ENCODE measurements at places on chromosomes 7 and 10.

DNA sequence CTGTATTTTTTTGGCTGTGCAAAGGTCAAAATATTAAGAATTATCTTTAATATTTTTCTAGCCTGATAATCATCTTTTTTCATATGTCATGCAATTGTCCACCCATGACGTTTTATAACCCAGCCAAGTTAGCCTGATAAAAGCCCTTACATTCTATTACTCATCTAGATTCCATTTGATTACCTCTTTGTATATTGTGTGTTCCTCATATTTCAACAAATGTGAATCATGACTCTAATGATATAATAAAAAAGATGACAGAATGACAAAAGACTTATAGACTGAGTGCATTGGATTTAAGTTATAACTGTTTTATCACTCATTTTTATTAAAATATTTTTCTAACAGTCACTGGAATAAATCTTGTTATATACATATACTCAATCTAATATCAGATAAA is 1560.0 kb upstream of the LRRTM3 start:
- no peak for DNase-seq

DNA sequence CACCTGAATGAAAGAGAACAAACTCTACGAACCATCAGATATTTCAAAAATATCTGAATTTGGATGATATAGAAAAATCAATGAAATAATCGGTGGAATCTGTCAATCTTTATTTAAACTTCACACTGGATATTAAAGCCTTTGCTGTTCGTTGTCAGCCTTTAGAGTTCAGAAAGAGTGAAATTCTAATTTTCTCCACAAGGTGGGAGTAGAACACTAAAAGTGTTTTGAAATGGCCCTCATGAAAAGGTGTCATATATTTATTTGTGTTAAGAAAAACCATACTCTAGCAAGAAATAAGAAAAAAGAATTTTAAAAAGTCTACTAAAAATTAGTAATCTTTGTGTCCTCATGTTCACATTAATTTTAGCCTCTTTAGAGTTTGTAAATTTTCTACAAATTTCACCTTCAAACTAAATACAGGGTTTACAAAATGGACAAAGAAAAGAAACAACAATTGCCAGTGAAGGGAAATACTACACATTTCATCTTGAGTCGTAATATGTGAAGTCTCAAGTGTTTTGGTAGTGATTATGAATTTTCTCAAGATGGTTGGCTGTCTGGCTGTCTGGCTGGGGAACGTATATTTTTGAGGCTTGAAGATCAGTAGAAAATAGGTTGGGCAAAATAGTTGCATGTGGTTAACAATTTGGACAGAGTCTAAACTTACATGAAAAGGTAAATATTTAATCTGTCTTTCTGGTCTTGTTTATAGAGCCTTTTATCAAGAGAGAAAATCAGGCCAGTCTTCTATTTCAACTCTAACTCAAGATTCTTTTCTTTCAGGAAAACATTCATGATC is 43.7 kb downstream of the DNAJB9 start:
- peak; percentile 59 for DNase-seq

DNA sequence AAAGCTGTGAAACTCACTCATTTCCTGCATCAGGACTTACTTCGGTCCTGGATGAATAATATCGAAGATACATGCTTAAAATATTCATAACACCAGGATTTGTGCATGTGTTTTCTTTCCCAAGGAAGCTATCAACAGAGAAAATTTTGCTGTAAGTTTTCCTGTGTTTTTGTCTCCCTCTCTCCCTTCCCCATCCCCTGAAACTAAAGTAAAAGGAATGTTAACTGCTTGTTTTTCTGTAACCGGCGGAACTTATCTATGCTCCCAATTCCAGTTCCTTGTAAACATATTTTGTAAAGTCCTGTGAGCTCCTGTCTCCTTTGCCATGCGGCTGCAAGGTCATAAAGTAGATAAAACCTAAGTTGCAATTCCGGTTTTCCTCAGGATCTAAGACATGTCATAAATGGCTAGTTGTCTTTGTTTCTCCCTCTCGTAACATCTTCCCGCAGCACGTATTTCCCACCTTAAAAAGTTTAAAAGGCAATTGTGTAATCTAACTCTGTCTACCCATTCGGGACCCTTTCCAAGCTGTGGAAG is 79.0 kb upstream of the POM121L12 start:
- no peak for DNase-seq

DNA sequence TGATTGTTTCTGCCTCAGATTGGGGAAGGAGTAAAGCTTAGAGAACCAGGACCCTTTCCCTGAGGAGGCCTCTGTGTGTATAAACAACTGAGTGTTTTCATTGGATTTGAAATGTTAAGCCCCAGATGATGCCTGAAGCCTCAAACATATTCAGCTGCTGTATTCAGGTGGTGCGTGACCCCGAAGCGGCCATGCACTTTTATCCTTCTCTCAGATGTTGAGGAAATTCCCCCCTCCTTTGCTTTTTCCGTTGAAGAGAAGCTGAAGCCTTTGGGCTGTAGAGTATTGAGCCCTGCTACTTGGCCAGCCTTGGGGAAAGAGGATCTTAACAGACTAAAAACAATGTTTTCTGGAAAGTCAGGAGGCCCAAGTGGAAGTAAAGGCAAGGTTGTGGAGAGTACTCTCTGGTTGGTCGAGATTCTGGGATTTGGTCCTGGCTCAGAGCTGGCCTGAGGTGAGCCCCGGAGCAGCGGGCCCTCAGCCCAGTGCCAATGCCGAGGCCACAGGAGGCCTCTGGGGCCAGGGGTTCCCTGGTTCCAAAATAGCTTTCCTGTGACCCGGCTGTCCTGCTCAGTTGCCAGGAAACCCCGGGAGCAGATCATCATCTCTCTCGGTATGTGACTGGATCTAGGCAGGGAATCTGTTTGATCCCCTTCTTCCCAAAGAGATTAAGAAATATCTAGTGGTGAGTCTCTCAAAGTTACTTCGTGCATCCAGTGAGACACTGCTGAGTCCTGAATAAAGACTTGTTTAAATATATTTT is 22.5 kb downstream of the FKBP6 start:
- DNase-seq, result no peak

- DNase-seq, result no peak
These were observed 312.7 kb downstream of the ADARB2 start for GRCh38 chr10:1424648-1425047.

- no peak for DNase-seq
These were observed 38.3 kb upstream of the YAE1 start for GRCh38 chr7:39527951-39528350.

DNA sequence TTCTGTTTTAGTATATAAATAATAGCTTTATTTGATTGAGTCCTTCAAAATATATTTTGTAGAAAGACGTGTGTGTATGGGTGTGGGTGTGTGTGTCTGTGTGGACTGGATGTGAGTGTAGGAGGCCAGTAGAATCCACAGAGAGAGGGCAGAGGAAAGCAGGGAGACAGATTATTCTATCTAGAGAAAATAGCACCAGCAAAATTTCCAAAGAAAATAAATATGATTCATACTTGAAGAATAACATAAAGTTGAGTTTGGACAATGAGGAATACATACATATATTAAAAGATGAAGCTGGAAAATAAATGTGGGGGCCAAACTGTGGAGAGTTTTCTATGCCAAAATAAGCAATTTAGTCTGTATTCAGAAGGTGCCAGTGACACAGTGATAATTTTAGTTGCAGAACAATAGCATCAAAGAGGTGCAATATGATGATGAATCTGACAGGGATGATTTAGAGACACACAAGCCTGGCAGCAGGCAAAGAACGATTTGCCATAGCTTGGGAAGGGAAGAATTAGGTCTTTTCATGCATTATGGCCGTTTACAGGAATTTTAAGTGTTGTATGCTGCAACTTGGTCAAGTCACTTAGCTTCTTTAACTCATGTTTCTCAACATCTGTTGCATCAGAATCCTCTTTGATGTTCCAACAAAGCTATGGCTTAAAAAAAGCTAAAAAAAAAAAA is 121.3 kb downstream of the SEMA3A start:
- DNase-seq, result no peak

Measured in CD4-positive, alpha-beta T cell treated with Interleukin-10 for 1 hour (primary cell).